Activated naive CD4-positive, alpha-beta T cell treated with anti-CD3 and anti-CD28 coated beads, Interleukin-2, amount 50 U/mL, for 72 hours (primary cell): ENCODE measurements at places on chromosomes 12 and 14. TPM values are rescaled to one million over a fixed set of nuclear protein-coding genes. Genes with fewer than 3 reads are reported as not detected.

- DNase-seq = no peak
Measured at GRCh38 chr14:97538749-97539410, 741.7 kb downstream of the VRK1 start.

DNA sequence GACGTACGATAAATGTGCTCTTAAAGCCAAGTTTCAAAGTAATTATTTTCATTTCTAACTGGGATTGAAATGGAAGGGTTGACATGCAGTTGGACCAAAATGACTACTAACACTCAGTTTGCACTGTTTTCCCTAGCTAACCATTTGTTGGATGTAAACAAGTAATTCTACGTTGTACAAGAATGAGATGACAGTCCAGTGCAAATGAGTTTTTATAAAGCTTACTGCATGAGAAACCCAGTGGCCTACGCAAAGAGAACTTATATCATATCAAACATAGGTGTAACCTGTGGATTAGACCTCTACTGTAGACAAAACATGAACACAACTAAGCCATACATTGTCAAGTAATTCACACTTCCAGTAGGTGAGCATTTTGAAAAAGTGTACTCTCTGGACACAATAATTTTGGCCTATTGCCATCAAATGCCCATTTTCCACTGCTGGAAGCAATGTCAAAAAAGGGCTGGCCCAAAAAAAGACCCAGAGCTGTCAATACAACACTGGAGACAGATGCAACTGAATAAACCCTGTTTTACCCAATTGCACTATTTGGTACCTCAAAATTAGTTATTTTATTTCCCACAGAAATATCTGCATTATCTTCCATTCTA is 12.8 kb downstream of the SLC38A2 start:
- no peak for DNase-seq

- DNase-seq = no peak
Measured at GRCh38 chr12:100724071-100724470, 70.5 kb upstream of the ANO4 start.

- DNase-seq = no peak
Measured at GRCh38 chr14:51613416-51613815, 38.3 kb upstream of the FRMD6 start.

DNA sequence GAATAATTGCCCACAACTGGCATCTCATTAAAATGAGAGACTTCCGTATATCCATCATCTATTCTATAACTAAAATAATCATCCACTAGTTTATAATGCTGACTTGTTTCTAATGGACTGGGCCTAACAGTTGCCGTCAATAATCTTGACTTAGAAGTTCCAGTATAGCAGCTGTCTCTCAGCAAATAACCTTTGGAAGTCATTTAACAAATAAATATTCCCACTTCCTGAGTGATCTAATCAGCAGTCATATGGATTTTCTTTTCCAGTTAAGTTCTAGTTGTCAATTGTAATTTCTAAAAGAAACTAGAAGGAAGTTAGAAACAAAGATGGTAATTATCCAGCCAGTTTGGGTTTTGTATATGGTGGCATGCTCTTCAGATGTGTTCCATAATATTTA is 177.8 kb downstream of the GXYLT1 start:
- no peak for DNase-seq

GRCh38 chr12:29415111-29415510 is 34.1 kb upstream of the ERGIC2 start:
- no peak for DNase-seq

DNA sequence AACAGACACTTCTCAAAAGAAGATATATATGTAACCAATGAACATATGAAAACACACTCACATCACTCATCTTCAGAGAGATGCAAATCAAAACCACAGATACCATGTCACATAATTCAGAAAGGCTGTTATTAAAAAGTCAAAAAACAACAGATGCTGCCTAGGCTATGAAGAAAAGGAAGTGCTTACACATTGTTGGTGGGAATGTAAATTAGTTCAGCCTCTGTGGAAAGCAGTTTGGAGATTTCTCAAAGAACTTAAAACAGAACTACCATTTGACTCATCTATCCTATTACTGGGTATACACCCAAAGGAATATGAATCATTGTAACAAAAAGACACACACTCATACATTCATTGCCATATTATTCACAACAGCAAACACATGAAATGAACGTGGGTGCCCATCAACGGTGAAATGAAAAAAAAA is 35.1 kb downstream of the EIF2S3B start:
- no peak for DNase-seq

- DNase-seq = no peak
Measured at GRCh38 chr12:87883806-87884205, 145.4 kb downstream of the C12orf50 start.

GRCh38 chr12:129459886-129460285 is 443.9 kb downstream of the TMEM132D start:
- DNase-seq = no peak

- DNase-seq = no peak
Measured at GRCh38 chr14:78310272-78310671, 140.1 kb downstream of the NRXN3 start.

DNA sequence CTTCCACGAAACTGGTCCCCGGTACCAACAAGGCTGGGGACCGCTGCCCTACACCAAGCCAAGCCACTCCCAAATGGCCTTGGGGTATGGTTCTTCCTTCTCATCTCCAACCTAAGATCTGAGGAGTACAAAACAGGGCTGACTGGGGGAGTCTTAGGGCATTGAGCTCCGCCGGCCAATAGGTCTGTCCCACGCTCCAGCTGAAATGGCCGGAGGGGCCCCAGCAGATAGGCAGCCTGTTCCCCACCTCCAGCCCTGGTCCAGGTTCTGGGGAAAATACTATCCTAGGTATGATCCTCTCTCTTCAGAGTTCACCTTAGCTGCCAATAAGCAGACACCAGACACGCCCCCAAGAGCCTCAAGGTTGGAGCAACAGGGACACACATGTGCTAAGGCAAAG is 90.2 kb downstream of the ACTN1 start:
- no peak for DNase-seq

- DNase-seq = no peak
Measured at GRCh38 chr14:36173161-36173560, 3.4 kb downstream of the PTCSC3 start.

DNA sequence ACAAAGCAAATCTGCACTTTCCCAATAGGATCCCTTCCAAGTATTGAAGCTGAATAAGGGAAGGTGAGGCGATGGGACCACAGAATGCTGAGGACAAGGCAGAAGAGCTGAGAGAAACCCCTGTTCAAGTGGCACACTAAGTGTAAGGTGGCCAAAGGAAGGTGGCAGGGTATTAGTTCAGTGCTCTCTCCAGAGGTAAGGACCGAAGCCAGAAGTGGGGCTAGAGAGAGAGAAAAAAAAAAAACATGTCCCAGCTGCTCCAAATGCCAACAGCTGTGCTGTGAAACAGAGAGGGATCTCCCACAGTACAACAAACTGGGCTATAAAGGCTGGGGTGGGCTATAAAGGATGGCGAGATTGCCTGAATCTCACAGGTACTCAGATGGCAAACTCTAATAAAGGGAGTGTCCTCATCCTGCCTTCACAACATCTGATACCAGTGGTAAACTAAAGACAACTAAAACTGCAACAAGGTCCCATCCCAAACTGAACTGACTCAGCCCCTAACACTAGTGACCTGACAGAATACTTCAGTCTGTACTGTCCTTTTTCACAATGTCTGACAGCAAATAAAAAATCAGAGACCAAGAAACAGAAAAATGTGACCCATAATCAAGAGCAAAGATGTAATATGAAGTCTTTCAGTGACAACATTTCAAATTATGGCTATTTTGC is 47.9 kb downstream of the CDK17 start:
- DNase-seq = no peak

- no peak for DNase-seq
Measured at GRCh38 chr14:52329678-52330369, 15.7 kb downstream of the PTGER2 start.

- no peak for DNase-seq
Measured at GRCh38 chr12:9650151-9650576, 19.3 kb upstream of the CLEC2D start.

- no peak for DNase-seq
Measured at GRCh38 chr12:25585662-25586061, 32.6 kb upstream of the LMNTD1 start.

DNA sequence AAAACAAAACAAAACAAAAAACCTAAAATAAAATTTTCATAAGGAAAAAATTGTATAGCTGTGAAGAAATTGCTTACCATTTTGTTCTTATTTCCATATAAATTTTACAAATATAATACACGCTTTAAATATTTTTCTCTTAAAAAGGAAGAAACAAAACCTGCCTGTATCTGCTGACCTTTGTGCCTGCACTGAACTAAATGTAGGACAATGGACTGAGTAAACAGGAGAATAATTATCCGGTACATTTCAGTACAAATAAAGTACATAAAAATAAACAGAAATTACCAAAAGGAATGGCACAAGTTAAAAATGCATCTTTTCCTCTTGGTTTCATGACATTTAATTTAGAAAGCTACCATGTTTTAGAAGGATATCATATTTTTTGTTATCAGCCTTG is 112.3 kb downstream of the DNAI7 start:
- DNase-seq = no peak

GRCh38 chr14:51357250-51357649 is 117.2 kb downstream of the TMX1 start:
- no peak for DNase-seq

- DNase-seq = no peak
Measured at GRCh38 chr12:96069511-96070231, 34.3 kb upstream of the LTA4H start.

- DNase-seq = no peak
Measured at GRCh38 chr14:75802486-75802885, 141.4 kb downstream of the TTLL5 start.

GRCh38 chr12:55058776-55059175 is 39.0 kb downstream of the NEUROD4 start:
- DNase-seq = no peak

GRCh38 chr14:102917469-102918211 is 4.8 kb upstream of the AMN start:
- peak; percentile 67 for DNase-seq

GRCh38 chr12:6934110-6934509 is 6.4 kb downstream of the ATN1 start:
- DNase-seq = no peak

- DNase-seq = no peak
Measured at GRCh38 chr14:54503486-54503885, 6.2 kb upstream of the CGRRF1 start.

DNA sequence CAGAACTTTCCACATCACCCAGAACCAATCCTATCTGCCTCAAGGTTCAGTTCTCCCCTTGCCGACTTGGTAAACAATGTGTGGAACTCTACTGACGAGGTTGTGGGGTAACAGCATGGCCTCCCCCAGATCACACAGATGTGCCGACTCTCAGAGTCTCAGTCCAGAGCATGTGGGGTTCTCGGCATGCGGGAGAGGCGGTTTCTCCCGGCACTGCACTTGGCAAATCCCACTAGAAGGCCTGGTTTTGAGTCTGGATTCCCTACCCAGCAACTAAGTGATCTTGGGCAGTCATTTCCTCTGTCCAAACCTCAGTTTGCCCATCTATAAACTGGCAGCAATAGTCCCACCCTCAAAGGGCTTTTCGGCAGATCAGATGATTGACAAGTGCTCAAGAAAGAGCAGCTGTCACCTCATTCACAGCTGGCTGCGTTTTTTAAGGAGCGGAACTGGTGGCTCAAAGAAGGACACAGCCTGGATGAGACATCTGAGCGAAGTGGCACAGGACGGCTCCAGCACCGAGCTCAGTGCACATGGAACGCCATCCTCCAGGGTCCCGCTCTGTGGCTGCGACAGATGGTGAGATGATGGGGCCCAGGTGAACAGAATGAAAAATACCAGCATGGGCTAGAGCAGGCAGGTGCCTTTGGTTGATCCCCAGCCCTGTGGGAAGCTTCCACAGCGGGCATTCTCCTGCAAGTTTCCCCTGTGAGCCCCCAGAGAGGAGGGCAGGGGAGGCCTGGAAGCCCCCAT is 7.3 kb downstream of the TESC start:
- DNase-seq = no peak

MCRS1 gene
- total RNA-seq = 70.5 TPM

EMP1 gene
- total RNA-seq = 1.4 TPM

KRT6A gene
- not detected for total RNA-seq

PTPN21 gene
- not detected for total RNA-seq

NUMB gene
- total RNA-seq = 41.4 TPM

MYH7 gene
- not detected for total RNA-seq

ASCL1 gene
- total RNA-seq = not detected

SYT1 gene
- total RNA-seq = not detected
